ENCODE measurements at places on chromosomes 11 and 22. TPM values are rescaled to one million over a fixed set of nuclear protein-coding genes. Genes with fewer than 3 reads are reported as not detected.

AHNAK gene
- 693 TPM for total RNA-seq

THYN1 gene
- 56.2 TPM for total RNA-seq

CALCB gene
- not detected for total RNA-seq

MUC2 gene
- total RNA-seq: 1,040 TPM

DNA sequence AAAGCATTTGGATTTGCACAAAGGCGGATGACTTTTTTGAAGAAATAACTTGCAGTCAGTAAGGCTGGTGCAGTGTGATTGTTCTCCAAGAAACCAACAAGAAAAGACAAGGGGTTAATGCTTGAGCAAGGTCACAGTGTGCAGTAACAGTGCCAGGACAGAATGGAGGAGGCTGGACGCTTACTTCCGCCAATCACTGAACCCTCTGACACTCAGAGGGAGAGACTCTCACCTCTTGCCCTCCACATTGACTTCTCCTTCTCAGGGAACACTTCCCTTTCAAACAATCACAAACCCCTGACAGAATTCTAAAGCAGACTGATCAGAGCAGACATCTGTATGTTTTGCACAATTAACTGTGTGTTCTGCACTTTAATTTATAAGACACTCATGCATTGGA is 228.4 kb downstream of the BLID start:
- H3K4me1 ChIP-seq: peaks cover 23% of the 10 kb centered on the region
- no peak overlapping the region for H3K4me3 ChIP-seq
- H3K36me3 ChIP-seq: no peaks in the 10 kb centered on the region
- no peak for DNase-seq
- H3K27ac ChIP-seq: no peak overlapping the region
- no peaks in the 10 kb centered on the region for H3K27me3 ChIP-seq

DNA sequence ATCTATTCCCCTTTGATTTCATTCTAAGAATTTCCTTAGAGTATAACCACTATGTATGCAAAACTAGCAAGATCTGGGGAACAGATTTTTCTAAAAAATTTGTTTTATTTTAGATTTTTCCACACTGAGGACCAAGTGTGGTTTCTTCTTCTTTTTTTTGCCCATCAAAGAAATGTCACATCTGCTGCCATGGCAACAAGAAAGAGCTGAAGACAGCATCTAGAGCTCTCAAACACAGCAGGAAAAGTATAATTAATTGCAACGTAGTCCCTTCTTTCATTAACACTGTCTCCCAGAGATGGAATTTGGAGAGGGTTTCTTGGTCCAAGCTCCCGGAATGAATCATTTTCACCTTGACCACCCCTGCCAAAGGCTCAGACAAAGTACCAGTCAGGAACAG is 256.7 kb upstream of the CCDC90B start:
- H3K27me3 ChIP-seq: no peaks in the 10 kb centered on the region
- DNase-seq: no peak
- peaks cover 11% of the 10 kb centered on the region for H3K4me1 ChIP-seq
- no peaks in the 10 kb centered on the region for H3K36me3 ChIP-seq

DNA sequence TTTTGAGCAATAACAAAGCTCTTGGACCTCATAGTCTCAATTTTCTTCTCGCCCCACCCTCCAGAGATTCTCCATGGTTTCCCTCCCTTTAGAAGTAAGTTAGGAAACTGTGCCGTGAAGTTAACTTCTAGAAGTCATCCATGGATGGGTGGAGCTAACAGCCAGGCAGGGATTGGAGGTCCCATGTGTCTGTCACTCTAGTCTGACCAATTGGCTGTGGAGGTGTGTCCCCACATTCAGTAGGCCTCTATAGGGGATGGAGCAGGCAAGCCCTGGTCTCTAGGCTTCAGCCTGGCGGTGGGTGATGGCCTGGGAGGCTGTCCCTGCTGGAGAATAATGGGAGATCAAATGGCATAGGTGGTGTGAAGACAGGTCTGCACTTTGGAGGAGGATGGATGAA is 50.7 kb downstream of the TP53I11 start:
- H3K36me3 ChIP-seq: no peaks in the 10 kb centered on the region
- DNase-seq: peak; percentile 65
- H3K4me3 ChIP-seq: no peak overlapping the region
